ENCODE measurements at places on chromosomes 1 and 21.

- no peak for DNase-seq
Observed at GRCh38 chr1:230219174-230220067, 152.4 kb downstream of the GALNT2 start.

- DNase-seq: no peak
Observed at GRCh38 chr1:150516050-150516591, 569 bp downstream of the FALEC start.

GRCh38 chr1:33119532-33120217 is 38.7 kb downstream of the AZIN2 start:
- DNase-seq: no peak

DNA sequence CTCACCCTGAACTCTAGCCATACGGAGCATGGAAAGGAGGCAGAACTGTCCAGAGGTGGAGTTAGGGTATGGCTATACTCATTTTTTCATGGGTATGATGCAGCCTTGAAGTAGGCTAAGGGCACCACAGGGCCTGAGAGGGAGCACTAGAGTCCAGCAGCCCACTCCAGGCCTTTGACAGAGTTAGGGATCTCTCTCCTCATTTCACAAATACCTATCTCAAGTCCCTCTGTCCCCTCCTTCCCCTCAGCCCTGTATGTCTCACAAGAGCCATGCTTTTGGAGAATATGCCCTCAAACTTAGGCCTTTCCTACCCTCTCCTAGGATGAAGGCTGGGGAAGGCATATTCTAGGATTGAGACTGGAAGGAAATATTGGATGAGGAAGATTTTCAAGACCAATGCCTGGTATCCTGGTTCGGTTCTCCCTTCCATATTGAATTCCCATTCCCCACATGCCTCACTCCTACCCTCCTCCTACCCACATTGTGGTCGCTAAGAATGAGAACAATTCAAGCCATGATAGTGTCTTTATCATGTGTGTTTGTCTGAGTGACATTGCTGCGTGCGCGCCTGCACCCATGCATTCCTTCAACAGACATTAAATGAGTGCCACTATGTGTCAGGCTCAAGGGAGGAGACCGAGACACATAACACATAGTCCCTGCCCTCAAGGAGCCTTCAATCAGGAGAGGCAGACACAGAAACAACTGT is 2.6 kb upstream of the NECTIN4 start:
- DNase-seq: no peak

GRCh38 chr1:237894131-237894530 is 3.4 kb upstream of the ZP4 start:
- no peak for DNase-seq

DNA sequence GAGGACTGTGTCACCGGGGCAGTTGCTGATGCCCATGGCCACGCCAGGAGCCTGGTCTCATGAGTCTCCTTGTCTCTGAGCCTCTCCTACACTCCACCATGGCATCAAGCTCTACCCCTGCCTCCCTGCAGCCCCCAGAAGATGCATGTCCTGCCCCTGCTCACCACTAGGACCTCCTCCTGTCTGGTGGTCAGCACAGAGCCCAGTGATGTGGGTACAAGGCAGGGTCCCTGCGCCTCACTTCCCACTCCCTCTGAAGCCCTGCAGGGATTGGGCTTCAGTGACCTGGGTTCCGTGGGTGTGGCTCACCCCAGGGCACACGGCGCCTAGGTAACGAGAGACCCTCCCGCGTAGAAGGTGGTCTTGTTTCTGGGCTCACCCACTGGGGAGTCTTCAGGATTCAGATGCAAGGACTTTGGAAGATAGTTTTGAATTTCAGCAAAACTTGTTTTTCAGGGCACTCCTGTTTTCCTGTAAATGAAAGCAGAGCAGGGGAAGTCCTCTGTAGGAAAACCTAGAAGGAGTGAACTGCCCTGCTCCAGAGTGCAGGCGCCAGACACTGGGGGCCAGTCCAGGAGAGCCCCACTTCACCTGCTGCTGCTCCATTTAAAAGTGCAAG is 2.8 kb downstream of the COL18A1 start:
- no peak for DNase-seq

DNA sequence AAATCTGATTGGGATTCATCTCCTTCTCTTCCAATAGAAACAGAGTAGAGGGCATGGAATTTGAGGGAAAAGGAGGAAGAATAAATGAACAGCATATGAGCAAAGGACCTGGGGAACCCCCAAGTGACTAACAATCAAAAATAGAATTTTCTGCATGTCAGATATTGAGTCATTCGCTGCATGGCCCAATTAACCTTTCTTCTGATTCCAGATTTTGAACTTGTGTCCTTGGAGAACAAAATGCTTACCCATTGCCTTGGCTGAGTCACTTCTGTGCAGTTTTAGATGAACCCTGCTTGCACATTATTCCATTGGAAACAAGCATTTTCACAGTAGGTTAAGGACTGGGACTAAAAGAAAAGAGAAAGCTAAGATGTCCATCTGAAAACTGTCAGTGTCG is 390.5 kb downstream of the ST6GALNAC3 start:
- DNase-seq: no peak

DNA sequence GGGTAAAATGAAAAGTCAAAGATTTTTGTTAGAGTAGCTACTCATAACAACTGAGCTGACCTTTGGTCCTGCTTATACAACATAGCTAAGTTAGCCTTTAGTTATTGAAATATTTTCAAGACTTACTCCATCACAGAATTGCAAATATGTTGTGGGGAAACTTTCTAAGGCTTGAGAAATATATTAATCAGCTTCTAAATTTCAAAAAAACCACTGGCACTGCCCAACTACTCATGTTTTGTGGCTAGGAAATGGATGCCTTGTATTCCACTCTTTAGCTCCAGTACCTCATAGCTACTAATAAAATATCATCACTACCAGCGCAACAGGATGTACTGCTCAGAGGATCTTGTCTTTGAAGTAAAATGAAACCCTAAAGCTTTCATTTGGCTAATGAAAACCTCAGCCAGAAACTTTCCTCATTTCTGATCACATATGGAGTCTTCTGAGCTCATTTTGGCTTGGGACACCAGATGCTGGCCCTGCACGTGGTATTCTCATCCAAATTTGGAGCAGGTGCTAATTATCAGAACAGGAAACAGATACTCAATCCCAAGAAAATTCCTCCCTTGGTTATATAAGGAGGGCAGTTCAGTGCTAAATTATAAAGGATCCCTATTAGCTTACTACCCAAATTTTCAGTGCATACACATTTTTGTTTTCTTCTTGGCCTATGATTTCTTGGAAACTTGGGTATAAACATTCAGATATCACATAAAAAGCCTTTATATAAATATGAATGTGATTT is 690.7 kb downstream of the ADGRL2 start:
- DNase-seq: no peak

DNA sequence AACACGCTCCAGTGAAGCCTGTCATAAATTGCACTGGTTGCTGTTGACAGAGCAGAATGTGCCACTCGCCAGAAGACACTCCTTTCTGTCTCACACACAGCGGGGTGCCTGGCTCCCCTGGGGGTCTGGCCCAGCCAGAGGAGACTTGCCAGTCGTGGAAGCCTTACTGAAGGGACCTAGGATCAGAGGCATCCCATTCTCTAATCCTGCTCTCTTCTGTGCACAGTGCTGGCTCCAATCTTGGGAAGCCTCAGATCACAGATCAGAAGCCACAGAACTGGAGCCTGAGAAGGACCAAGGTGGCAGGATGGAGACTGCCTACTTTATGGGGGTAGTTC is 1.4 kb downstream of the SLC9A1 start:
- no peak for DNase-seq

- no peak for DNase-seq
Observed at GRCh38 chr21:22363504-22363903, 1365.3 kb downstream of the NCAM2 start.

GRCh38 chr1:203671047-203671446 is 44.4 kb downstream of the ATP2B4 start:
- no peak for DNase-seq

DNA sequence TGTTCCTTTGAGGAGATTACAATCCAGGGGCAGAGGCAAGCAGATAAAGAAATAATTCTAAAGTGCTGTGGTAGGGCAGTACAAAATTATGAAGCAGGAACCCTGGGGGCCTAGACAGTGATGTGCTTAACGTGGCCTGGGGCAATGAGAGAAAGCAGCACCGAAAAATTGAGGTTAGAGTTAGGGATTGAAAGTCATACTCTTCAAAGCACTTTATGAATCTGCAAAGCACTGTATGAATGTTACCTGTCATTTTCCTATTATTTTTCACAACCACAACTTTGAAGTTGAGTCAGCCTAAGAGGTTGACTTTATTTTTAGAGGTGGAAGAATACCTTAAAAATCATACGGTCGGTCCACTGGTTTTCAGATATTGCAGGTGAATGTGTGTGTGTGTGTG is 183.4 kb upstream of the NFIA start:
- no peak for DNase-seq

- DNase-seq: no peak
Observed at GRCh38 chr1:83698644-83699043, 300.3 kb downstream of the TTLL7 start.

DNA sequence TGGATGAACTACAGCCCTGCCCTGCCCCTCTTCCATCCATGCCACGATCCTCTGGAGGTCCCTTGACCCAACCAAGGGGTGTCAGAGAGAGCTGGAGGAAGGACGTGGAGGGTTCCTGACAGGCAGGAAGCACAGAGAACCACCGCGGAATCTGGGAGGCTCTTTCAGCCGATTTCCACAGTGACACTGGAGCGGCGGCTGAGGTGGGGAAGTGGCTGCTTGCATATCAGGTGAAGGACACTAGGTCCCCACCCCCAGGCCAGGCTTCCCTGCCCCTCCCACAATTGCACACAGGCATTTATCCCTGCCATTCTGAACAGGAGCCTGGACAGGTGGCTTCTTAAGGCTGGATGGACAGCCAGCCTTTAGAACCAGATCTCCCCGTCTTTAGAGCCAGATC is 17.5 kb downstream of the LRRC71 start:
- no peak for DNase-seq

- DNase-seq: no peak
Observed at GRCh38 chr1:169689395-169689794, 22.0 kb downstream of the SELL start.

GRCh38 chr1:33378976-33379375 is 51.9 kb downstream of the PHC2 start:
- DNase-seq: no peak

- DNase-seq: no peak
Observed at GRCh38 chr1:4837752-4838151, 183.3 kb downstream of the AJAP1 start.

DNA sequence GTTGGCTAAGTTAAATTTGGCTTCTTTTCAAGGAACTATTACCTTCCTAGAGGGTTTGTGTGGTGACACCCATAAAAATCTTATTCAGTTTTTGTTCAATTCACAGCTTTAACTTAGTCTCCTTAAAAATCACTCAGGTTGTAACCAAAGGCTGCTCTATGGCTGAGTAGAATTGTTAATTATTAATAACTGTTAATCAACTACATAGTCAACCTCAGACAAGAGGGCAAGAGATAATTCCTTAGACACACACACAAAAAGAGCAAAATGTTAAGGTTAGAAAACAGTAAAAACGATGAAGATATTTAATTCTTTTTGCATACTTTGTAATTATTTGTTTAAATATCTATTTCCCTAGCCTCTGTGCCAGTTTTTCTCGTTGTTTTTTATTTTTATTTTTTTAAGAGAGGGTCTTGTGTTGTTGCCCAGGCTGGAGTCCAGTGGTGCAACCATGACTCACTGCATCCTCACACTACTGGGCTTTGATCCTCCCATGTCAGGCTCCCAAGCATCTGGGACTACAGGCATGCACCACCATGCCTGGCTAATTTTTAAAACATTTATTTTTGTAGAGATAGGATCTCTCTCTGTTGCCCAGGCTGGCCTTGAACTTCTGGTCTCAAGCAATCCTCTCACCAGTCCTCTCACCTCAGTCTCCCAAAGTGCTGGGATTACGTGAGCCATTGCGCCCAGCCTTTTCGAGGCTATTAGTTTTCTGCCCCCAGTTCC is 215.2 kb downstream of the DISC1 start:
- DNase-seq: no peak

DNA sequence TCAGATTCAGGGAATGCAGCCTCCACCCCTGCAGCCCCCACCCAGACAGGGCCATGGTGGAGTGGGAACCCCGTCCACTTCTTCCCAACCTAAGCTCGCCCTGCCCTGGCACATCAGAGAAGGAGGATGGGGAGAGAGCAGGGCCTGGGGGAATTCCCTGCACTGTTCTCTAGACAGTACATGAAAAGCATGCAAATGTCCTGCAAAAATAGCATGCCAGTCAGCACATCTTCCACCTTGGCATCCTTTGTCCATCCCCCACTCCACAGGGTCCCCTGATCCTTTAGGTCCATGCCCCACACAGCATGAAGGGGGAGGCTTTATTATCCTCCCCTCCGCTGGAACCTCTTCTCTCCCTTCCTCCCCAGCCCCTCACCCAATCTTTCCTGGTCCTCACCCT is 35.0 kb upstream of the RD3 start:
- no peak for DNase-seq

DNA sequence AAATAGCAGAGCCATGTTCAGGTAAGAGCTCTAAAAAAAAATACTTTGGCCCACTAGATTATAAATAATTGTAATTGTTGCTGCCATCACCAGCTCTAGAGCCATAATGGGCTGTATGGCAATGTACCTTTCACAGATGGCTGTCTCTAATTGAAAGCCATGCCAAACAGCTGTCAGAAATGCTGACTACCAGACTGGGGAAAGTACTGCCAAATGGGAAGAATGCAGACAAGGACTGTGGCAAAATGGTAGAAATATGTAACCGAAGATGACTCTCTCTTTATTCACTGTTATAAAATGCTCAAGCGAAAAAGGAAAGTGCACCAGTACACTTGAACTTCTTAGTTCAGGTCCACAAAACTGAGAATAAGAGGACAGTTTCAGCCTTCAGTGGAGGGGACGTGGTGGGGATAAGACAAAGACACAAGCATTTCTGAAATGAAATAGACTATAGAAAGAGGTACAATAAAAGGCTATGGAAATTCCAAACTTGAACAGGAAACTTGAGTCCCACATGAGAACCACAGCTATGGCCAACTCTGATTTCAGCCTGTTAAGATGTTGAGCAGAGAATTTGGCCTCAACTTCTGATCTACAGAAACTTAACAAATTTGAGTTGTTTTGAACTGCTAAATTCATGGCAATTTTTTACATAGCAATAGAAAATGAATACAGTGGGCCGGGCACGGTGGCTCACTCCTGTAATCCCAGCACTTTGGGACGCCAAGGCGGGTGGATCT is 46.5 kb upstream of the LPGAT1 start:
- no peak for DNase-seq

GRCh38 chr1:96416701-96417444 is 304.7 kb upstream of the PTBP2 start:
- DNase-seq: no peak

DNA sequence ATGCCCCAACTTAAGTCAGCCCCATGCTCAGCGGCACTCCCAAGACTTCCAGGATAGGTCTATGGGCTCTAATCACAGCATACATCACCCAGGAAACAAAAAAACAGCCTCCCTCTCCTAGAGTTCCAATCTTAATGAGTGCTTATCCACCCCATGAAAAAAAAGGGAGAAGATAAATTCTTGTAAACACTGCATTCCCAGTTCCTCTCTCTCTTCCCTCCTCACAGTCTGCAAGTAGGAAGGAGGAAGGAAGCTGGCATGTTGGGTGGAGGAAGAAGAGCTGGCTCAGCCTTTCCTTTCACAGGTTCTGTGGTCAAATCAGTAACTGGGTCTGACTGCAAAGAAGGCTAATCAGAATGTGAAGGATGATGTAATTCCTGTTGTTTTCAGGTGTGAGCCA is 69.9 kb upstream of the ZC3H11B start:
- DNase-seq: no peak

GRCh38 chr1:96721053-96721415 is 550 bp upstream of the PTBP2 start:
- DNase-seq: no peak

All from stimulated activated CD4-positive, alpha-beta T cell treated with anti-CD3 and anti-CD28 coated beads, TNF-alpha, amount 100 ng/mL, for 1 hour (primary cell).